ENCODE measurements at places on chromosomes 2 and 18. TPM values are rescaled to one million over a fixed set of nuclear protein-coding genes. Genes with fewer than 3 reads are reported as not detected.

IL36G gene
- 0.23 TPM for polyA plus RNA-seq

STAMBP gene
- 57.0 TPM for polyA plus RNA-seq

SPIRE1 gene
- polyA plus RNA-seq, result 13.8 TPM

DNA sequence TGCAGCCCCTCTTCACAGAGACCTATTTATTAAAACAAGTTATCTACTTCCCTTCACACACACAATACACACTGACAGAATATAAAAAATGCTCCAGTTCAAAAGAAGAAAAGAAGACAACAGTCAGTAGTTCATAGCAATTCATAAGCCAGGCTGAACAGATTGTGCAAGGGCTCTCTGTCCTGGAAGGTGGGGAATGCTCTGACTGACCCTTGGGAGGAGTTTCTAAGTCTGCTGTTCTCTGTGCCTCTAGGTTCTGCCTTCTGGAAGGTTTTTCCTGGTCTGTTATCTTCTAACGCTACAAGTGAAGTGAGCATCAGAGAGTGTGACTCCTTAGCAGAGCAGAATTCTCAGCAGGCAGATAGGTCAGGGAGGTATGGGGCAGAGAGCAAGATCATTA lies 35.7 kb downstream of the SP3 start:
- DNase-seq, result no peak

- no peak for DNase-seq
Observed at GRCh38 chr2:172725284-172725683, 10.4 kb upstream of the RAPGEF4 start.

DNA sequence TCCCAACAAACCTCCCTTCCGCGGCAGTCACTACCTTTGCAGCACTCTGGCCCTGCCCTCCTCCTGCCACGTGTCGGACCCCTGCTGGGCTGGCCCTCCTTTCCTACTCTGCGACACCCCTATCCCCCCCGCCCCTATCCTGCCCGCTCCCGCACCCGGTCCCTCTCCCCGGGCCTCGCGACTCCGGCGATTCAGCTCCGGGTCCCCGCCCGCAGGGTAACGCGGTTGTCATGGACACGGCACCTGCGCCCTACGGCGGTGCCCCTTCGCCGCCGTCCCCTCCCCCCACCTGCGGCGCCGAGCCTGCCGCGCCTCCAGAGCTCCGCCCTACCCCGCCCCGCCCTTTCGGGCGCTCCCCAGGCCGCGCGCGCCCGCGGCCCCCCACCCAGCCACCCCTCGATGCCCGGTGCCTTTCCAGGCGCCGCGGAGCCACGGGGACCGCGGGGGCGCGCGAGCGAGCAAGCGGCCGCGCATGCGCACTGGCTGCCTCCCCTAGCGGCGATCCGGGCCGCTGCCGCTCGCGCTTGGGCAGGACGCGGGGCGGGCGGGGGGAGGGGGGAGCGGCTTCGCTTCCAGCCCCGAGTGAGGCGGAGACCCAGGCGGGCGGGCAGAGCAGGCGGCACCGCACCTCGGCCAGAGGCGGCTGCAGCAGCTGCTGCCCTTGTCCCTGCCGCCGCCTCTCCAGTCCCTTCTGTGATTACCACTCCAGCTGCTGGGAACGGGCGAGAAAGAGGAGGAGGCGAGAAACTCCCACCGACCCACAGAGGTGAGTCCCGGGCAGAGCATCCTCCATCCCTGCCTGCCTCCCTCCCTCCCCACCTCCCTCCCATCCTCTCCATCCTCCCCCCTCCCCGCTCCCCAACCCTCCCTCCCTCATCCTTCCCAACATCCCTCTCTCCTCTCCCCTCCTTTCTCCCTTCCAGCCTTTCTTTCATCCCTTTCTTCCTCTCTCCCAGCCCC lies at the start of gene CTNNA2:
Gene CTNNA2, plus strand, starts transcription at position 610 of the 960 bp plus-strand sequence.
- DNase-seq, result peak; percentile 60

All from left lung (tissue), 14 donors.